ENCODE measurements at places on chromosomes 11 and 22.

GRCh38 chr11:70314730-70315129 is 44.2 kb downstream of the PPFIA1 start:
- DNase-seq = no peak

DNA sequence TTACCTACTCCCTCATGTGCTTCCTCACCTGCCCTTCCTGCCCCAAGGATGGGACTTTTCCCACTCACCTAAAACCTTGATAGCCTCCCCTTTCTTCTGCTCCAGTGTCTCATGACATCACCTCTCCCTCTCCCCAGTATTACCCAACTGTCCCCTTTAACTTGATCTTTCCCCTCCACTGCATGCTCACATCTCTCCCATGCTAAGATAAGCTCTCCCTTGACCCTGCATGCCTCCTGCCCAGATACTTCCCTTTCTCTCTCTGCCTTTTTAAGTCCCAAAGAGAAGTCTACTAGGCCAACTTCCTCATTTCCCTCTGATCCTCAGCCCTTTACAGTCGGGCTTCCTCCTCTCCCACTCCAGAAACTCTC is 14.8 kb downstream of the CD3E start:
- DNase-seq = no peak

DNA sequence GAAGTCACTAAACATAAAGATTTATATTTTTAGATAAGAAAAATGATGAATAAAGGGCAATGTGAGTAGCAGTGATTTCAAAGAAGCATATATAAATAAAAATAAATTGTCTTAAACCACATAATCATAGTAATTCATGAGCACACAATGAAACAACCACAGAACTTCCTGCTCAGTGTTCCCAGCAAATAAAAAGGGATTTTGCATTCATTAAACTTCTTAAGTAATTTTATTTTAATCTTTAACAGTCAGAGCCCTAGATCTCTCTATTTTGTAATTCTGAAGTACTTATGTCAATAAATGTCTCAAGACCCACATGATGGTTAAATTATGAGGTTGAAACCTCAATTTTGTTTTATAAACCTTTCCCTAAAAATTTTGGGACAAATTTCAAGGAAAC is 14.5 kb upstream of the MMP20 start:
- no peak for DNase-seq

DNA sequence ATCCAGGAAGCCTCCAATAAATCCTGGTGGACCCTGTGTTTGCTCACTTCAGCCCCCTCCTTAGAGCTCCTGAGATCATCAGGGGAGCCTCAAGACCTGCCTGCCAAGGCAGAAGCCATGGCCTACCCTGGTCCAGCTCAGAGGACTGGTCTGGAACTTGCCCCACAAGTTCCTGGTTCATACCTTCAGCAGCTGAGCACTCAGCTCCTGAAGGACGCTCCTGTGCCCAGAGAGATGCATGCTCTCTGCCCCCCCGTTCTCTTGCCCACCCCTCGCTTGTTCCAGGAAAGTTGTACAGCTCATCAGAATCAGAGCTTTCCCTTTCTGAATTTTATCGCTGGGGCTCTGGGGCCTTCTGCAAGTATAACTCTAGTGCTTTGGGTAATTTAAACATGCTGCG is 210.5 kb upstream of the ISX start:
- no peak for DNase-seq

DNA sequence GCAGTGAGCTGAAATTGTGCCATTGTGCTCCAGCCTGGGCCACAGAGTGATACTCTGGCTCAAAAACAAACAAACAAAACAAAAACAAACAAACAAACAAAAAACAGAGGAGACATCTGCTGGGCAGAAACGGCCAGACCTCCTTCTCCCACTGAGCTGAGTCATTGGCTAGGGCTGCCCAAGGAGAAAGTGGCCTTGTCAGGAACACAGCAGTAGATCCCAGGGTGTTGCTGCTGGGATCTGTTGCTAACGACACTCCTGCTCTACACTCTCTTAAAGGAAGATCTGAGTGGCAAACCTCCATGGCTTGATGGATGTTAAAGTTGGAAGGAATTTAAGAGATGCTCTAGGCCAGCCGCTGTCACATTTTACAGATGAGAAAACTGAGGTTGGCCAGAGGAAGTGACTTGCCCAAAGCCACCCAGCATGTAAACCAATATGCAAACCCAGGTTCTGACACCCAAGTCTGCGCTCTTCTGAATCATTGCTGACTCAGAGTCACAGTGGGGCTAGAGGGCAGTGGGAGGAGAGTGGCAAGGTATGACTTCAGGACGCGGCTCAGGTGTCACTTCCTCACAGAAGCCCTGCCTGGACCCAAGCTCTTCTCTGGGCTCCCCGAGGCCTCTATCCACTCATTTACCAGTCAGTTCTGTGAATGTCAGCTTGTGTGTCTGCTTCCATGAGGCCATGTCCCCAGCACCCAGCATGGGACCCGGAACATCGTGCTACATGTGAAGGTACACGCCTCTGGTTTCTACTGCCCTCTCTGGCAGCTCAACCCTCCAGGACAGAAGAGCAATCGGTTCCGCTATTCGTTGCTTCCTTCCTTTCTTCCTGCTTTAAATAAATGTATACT is 11.3 kb upstream of the GDPD5 start:
- peak; percentile 14 for DNase-seq

DNA sequence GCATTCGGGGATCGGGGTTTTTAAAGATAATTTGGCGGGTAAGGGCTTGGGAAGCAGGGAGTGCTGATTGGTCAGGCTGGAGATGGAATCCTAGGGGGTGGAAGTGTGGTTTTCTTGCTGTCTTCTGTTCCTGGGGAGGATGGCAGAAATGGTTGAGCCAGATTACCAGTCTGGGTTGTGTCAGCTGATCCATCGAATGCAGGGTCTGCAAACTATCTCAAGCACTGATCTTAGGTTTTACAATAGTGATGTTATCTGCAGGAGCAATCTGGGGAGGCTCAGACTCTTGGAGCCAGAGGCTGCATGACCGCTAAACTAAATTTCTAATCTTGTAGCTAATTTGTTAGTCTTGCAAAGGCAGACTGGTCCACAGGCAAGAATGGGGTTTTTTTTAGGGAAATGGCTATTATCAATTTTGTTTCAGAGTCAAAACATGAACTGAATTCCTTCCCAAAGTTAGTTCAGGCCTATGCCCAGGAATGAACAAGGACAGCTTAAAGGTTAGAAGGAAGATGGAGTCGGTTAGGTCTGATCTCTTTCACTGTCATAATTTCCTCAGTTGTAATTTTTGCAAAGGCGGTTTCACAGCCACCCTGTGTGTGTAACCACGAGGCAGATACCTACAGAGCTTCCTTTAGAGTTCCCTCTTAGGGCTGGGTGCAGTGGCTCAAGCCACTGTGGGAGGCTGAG is 10.2 kb downstream of the SCGB1A1 start:
- DNase-seq = no peak

DNA sequence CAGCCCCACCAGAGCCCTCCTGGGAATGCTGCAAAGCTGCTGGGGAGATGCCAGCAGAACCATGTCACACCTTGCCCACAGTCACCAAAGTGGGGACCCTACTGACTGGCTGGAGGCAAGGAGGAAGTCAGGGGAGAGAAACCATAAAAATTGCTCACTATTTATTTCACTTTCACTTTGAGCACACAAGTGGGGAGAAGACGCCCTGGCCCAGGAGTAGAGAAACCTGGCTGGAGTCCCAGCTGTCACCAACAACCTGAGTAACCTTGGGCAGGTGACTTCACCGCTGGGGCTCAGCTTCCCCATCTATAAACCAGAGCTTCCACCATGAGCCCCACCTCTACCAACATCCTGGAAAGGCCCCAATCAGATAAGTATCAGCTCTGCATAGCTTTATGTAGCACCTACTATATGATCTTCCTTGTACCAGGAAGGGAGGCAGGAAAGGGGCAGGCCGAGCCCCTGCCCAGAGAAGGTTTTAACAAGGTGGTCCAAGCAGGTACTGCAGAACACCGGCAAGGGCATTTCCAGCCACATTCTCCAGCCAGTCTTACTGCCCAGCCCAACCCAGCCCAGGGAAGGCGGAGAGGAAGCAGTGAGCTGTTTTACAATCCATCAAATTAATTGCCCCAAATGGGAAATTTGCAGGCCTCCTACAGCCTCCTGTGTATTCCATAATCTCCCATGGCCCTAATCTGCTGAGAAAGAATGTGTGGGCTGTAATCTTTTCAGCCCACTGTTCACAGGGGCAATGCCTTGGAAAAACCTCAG is 27.6 kb downstream of the PLEKHA7 start:
- DNase-seq = peak; percentile 34

- DNase-seq = peak; percentile 67
Observed at GRCh38 chr22:30922151-30922611, 46.4 kb downstream of the MORC2 start.

DNA sequence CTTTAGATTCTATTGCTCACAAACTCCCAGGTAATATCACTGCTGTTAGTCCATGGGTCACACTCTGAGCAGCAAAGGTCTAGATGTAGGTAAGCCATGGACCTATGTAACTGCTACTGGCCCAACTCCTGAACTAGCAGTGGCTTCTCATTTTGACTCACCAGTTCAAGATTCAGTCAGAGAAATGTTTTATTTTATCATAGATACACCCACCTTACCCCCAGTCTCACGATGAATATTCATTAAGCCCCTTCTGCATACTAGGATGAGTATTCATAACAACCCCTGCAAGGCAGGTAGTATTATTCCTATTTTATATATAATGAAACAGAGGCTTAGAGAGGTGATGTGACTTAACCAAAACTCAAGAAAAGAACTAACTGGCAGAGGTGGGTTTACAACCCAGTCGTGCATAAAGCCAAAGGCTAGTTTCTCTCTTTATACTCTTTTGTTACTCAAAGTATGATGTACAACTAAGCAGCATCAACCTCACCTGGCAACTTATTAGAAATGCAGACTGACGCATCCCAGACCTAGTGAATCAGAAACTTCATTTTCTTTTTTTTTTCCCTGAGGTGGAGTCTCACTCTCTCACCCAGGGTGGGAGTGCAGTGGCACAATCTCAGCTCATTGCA is 957.6 kb upstream of the CCDC90B start:
- no peak for DNase-seq

GRCh38 chr11:2406451-2406850 is 5.9 kb downstream of the TSSC4 start:
- no peak for DNase-seq

- DNase-seq = no peak
Observed at GRCh38 chr22:46646531-46647215, 26.5 kb downstream of the GRAMD4 start.

DNA sequence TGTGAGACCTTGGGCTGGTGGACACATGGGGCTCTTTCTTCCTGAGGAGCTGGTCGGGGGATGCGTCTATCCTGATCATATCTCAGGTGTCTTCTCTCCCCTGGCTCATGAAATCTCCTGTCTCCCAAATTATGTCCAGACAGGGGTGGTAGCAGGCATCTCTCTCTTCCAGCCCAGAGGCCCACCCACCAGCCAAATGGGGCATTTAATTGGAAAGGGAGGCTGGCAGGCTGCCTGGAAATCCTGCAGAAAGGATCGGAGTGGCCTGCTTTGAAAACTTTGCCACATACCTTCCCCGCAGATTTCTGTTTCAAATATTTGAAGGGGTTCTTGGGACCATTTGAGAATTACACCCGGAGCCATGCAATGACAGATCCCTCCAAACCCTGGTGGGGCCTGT is 37.4 kb downstream of the SMIM38 start:
- no peak for DNase-seq

DNA sequence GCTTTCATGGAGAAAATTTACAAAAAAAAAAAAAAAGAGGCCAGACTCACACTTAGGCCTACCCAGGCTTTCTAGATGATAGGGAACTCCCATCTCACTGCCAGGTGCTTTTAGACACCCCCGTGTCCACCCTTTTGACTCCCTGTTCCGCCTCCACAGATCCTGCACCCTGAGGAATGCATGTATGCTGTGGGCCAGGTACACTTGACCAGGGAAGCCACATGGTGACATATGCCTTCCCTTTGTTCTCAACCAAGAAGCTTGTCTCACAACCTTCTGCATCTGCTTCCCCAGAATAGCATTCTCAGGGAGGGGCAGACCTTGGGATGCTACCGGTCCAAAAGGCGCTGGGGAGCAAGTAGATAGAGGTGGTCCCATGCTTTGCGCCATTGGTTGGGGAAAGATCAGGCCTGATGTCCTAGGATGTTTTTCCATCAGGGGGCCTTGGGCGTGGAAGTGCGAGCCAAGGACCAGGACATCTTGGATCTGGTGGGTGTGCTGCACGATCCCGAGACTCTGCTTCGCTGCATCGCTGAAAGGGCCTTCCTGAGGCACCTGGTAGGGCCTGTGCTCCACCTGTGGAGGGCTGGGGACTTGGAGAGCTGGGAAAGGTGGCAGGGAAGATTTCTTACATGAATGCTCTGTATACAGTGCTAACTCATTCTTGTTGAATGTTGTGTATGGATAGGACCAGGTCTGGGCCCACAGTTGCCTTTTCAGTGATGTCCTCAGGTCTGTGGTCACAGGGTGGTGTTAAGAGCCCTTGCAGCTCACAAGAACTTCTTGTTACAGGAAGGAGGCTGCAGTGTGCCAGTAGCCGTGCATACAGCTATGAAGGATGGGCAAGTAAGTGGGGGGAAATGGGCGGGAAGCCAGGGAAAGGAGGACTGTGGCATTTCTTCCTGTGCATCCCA is 7.5 kb downstream of the HMBS start:
- DNase-seq = no peak

- peak; percentile 56 for DNase-seq
Observed at GRCh38 chr11:64152841-64153691, 12.8 kb downstream of the MACROD1 start.

DNA sequence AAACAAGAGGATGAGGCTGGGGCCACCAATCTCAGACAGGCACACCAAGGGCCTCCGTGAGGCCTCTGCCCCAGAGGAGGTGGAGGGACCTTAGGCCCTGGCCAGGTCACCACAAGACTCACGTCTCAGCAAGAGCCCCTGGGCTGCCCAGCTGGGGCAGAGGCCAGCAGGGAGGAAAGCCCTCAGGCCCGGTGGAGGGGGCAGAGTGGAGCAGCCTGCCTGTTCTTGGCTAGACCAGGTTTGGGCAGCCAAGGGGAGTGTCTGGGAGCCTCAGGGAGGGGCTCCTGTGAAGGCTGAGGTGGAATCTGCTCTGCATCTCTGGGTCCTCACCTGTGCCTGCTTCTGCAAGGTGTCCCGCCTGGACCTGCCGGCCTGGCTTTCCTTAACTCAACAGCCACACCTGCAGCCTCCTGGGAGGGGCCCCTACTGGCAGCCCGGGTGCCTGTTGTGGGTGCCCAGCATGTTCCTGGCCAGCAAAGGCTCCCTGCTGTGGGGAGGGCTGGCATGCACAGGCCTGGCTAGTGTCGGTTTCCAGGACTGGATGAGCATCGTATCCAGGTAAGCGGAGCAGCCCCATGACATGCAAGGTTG is 11.9 kb downstream of the TTLL12 start:
- no peak for DNase-seq

GRCh38 chr11:32426819-32427615 is 8.3 kb downstream of the WT1 start:
- DNase-seq = no peak

GRCh38 chr11:10301656-10302358 is 3.1 kb upstream of the ADM start:
- DNase-seq = no peak
